ENCODE measurements at places on chromosomes 4 and X. TPM values are rescaled to one million over a fixed set of nuclear protein-coding genes. Genes with fewer than 3 reads are reported as not detected.

DNA sequence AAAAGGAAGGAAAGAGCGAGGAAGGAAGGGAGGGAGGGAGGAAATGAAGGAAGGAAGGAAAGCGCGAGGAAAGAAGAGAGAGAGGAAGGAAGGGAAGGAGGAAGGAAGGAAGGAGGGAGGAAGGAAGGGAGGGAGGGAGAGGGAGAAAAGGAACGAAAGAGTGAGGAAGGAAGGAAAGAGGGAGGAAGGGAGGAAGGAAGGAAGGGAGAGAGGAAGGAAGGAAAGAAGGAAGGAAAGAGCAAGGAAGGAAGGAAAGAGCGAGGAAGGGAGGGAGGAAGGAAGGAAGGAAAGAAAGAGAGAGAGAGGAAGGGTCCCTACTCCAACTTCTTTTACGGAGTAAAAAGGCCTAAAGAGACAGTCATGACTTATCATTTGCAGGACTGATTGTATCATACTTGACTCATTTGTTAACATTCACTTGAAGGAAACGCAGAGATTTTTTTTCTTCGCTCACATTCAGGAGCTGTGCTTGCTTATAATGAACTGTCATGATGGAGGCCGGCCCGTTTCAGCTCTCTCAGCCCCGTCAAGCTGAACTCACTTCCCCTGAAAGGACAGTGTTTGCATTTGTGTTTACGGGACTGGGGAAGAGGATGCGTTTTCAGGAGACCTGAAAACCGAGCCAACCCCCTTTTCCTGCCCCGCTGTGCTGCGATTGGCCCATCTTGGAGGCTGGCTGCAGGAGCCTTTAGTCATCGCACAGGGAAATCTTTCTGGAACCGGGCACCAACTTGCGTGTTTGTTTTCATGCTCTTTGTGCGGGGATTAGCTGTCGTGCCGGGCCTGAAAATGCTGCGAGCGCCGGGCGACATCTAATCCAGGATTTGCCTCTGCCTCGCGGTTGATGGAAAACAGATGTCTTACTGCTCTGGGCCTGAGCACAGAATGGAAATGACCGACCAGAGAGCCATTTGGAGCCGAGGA is 17.8 kb downstream of the TRIM2 start:
- no peak for DNase-seq

DNA sequence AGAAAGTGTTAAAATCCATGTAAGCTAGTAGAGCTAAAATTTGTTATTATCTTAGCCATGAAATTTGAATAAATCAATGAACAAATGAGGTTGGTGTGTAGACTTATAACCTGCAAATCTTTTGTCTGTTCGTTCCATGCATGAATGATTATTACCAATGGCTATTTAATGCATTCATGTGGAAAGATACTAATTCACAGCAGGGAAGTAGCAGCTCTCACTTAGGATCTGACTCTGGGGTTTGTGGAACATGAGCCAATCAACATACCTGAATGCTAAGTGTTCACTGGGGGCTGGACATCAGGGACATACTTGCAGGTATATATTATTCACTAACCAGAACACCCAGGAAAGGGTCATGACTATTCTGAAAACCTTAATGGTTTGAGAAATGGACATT is 444.1 kb downstream of the STIM2 start:
- DNase-seq: no peak

DNA sequence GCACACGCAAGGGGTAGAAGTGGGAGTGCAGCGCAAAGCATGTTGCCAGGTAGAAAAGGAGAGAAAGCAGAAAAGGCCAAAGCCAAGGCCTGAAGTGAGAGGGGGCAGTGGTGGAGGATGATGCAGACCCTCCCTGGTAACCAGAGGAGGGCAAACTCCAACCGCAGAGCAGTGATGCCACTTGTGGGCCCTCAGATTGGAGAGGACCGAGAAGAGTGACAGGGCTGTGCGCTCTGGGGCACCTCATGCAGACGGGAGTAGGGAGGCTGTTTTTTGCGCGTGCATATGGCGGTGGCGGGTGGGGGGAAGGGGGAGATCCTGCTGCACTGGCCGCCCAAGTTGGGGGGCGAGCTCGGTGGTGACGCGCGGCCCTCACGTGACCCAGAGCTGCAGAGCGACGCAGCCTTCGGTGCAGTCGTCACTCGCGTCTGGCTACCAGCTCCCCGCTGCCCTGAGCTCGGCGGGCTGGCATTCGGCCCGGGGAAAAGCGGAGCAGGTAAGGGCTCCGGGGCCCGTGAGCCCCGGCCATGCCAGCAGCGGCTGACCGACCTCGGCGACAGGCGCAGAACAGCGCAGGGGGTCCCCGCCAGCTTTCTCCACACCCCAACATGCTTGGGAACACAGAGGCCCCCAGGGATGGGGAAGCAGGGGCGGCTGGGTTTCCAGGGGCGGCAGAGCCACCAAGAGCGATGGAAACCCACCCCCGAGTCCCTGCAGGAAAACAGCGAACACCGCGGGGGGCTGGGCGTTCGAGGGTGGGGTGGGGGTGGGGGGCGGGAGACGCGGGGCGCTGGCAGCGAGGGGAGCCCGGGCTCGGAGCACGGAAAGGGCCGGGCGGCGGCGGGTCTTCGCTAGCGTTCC is at the start of gene BEX3:
Gene BEX3 (plus strand): TSS at position 421 of the 861 bp plus-strand sequence. CDS start 984 bp downstream, outside the sequence.
- no peak for DNase-seq

Gene MFAP3L
- total RNA-seq: not detected

DNA sequence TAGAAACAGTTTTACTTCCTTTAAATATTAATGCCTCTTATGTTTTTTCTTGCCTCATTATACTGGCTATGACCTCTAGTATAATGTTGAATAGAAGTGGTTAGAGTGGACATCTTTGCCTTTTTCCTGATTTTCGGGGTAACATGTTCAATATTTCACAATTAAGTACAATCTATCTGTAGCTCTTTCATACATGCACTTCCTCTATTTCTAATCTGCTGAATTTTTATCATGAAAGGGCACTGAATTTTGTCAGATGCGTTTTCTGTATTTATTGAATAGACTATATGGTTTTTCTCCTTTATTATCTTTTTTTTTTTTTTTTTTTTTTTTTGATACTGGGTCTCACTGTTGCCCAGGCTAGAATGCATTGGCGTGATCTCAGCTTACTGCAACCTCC is 29.0 kb downstream of the MECP2 start:
- no peak for DNase-seq

Data from GM12878 (cell line).